ENCODE measurements at places on chromosomes 16 and 17.

- DNase-seq = no peak
Observed at GRCh38 chr17:48834973-48835372, 4.1 kb downstream of the CALCOCO2 start.

- no peak for DNase-seq
Observed at GRCh38 chr17:46832945-46833839, 14.7 kb upstream of the WNT3 start.

DNA sequence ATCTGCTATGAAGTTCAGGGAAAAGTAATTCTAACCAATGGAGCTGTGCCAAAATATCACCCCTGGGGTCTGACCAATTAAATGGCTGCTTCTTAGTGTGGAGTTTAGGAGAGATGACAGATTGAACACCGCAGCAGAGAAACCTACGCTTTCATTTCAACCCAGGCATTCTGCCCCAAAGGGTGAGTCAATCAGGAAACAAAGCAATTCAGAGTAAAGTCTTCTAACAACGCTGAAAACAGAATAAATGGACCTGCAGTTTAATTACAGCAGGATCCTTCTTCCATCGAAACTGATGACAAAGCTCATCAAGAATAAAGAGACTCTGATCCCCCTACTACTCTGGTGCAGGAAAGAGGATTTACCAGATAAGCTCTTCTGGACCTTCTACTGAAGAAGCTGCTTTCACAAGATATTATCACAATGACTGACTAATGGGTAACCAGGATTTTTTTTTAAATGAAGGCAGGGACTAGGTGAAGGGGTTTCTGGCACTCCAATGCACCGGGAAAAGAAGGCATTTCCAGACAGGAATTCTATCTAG is 16.7 kb downstream of the RFFL start:
- DNase-seq = no peak

GRCh38 chr16:9820476-9821246 is 361.6 kb downstream of the GRIN2A start:
- no peak for DNase-seq

GRCh38 chr17:35051183-35051578 is 12.3 kb downstream of the RFFL start:
- no peak for DNase-seq

DNA sequence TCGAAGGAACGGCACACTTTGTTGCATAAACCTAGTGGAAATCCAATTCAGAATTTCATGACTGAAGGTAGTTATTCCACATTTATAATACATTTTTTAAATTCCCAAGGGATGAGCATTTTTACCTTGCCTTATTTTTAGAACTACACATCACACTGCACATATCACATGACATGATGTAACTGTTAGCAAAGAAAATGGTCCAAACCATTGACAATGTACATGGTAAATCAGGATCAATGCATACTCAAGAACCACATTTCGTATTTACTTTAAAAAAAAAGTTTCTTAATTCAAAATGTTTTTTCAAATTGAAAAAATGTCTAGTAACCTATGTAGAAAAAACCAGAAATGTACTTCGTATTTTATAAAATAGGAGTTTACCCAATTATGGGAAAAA is 2.5 kb downstream of the KANSL1 start:
- DNase-seq = no peak
